Activated T-cell treated with anti-CD3 and anti-CD28 coated beads for 1 hour (primary cell): ENCODE measurements at places on chromosomes 2 and 18.

DNA sequence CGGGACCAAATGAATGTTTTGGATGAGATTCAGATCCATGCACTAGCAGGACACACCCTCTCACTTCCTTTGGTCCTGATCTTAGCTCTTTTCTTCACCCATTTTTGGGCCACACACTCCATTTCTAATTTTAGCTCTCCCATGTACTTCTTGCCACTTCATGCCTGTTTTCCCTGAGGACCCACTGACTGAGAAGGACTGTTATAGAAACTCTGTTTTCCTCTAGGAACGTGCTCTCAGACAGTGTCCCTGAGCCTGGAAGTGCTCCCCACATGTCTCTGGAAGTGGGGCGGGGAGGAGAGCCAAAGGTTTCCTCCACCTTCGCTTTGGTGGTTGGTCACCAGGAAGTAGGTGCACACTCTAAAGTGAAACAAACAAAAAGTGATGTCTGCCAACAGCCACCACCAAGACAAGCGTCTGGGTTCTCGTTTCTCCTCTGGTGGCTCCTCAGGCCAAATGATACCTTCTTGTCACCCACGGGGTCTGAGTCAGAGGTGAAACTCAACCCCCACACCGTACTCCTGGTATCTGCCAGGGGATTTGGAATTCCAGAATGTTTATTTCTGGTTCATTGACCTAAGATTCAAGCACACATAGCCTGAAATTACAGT, 74.7 kb downstream of the MERTK start:
- no peak for DNase-seq

DNA sequence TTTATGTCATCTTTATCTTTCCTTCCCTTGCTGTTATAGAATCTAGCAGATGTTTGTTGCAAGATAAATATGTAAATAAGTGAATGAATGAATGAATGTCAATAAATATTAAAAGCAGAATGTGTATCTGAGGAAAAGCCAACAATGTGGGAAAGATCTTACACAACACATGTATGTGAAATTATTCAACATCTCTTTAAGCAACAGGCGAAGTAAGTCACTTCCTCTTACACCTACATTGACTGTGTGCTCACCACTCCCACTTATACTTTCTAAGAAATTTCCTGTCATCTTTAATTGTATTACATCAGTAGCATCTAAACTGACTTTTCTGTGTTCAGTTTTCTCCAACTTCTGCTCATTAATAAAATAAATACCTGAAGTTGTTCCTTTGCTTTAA, 43.0 kb downstream of the RAD51AP2 start:
- no peak for DNase-seq

DNA sequence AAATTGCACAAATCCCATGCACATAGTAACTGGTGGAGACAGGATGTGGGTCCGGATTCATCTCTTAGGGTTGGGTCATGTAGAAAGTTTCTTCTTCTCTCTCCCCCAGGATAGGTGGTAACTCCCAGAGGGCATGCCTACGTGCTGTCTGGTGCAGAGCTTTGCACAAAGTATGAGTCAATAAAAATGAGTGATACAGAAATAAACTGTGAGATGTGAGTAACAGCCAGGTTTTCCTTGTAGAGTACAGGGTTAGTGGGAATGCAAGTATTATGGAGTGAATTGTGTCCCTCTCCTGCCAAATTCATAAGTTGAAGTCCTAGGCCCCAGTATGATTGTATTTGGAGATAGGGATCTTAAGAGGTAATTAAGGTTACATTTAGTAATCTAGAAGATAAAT, 289.4 kb downstream of the ALK start:
- no peak for DNase-seq

DNA sequence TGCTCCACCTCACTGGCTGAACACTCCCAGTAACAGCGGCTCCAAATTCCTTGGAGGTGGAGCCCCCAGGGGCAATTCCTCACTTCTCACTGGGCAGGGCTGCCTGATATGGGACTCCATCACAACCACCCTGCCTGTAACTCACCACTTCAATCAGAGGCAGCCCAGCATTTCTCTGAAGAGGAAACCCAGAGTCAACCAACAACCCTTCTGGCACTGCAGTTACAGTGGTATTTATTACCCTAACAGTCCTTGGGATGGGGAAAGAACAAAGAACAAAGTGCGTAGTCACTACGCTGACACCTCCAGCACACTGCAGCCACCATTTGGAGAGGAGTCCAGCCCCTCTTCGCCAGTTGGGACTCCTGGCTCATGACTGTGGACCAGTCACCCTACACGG, 85.7 kb upstream of the GALNT13 start:
- no peak for DNase-seq

DNA sequence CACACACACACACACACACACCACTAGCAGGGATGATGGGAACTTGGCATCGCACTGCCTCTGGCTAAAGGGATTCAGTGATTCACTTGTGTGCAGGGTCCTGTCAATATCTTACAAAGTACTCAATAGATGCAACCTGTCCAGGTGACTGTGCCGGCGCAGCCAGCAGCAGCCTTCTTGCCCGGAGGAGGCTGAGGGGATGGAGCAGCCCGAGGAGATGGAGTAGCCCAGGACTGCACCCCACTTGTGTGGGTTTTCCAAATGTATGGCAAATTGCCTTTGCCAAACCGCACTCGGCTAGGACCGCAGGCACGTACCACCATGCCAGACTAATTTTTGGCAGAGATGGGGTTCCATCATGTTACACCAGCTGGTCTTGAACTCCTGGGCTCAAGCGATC, 31.1 kb downstream of the GBX2 start:
- no peak for DNase-seq

GRCh38 chr2:43950383-43951008, 45.3 kb downstream of the LRPPRC start:
- no peak for DNase-seq

- DNase-seq, result no peak
These were observed 316.4 kb downstream of the DSEL start for GRCh38 chr18:67199993-67200617.

- peak; percentile 47 for DNase-seq
These were observed 1.3 kb upstream of the DPYSL5 start for GRCh38 chr2:26846334-26847306.
